ENCODE measurements at places on chromosomes 13 and 19.
A peak's percentile ranks its signal among the peaks of the same experiment; 100 is the strongest.

DNA sequence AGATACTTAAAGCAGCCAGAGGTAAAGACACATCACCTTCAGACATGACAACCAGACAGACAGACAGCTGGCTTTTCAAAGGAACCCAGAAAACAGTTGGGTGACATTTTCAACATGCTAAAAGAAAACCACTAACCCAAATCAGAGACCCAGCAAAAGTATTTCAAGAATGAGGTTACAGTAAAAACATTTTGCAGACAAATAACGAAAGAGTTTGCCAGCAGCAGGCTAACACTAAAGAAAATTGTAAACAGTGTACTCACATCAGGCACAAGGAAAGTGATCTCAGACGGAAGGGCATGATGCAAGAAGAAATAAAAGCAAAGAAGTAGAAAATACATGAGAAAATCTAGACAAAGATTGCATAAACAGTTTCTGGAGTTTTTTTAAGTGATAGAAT, 46.4 kb downstream of the AP1M1 start:
- DNase-seq = no peak

- no peak for DNase-seq
These were observed 513.0 kb upstream of the KLF12 start for GRCh38 chr13:74647211-74647610.

- DNase-seq = no peak
These were observed 113.3 kb upstream of the SPRY2 start for GRCh38 chr13:80454245-80454644.

DNA sequence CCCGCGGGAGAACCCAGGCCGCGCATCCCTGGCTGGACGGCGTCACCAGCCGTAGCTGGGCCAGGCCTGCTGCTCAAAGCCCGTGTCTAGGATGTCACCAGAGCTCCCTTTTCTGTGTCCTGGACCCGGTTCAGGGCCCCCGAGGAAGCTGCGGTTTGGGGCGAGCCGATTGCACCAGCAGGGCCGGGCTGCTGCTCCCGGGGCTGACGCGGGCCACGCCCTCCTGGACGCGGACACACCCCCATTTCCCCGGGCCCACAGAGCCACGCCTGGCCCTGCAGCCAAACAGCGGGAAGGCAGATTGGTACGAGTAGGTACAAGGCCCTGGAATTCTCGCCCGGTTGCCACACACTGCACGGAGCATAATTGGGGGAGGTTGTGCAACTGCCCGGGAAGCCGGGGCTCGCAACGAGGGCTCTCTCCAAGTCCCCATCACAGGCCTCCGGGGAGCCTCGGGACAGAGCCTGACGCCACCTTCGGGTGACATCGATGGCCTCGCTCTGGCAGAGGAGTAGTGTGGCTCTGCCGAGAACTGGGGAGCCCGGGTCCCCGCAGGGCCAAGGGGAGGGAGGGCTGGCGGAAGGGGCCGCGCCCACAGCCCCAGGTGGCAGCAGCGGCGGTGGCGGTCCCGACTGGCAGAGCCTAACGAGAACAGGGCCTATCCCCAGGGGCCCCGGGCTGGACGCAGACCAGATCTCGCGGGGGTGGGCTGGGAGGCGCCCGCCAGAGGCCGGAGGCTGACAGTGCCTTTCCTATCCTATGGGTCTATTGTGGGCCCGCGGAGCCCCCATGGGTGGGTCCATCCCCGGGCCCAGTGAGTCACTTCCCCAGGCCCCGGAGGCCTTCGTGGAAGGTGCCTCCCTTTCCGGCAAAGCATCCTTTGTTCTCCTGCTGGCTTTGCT, 23.5 kb downstream of the KCTD15 start:
- no peak for DNase-seq

DNA sequence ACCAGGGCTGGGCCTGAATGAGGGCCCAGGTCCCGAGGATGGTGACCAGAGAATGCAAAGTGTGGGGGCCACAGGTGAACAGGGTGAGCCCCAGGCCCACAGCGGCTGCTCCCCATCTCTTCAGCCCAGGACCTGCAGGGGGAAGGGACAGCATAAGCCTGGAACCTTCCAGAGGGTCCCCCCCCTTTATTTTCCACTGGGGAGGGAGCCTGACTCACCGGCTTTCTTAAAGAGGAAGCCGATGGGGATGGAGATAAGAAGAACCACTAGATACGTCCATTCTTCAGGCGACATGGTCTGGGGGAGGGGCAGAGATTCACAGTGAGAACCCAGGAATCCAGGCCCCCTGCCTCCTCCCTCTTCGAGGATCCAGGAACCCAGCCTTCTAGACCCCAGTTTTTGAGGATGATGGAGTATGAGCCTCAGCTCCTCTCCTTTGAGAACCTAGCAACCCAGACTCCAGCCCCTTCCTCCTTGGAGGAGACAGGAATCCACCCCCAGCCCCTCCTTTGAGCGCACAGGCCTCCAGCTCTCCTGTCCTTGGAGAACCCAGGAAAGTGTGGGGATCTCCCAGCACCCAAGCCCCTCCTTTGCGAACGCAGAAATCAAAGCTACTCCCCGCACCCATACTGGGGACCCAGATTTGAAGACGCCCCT, 1.0 kb downstream of the MBOAT7 start:
- DNase-seq = no peak

DNA sequence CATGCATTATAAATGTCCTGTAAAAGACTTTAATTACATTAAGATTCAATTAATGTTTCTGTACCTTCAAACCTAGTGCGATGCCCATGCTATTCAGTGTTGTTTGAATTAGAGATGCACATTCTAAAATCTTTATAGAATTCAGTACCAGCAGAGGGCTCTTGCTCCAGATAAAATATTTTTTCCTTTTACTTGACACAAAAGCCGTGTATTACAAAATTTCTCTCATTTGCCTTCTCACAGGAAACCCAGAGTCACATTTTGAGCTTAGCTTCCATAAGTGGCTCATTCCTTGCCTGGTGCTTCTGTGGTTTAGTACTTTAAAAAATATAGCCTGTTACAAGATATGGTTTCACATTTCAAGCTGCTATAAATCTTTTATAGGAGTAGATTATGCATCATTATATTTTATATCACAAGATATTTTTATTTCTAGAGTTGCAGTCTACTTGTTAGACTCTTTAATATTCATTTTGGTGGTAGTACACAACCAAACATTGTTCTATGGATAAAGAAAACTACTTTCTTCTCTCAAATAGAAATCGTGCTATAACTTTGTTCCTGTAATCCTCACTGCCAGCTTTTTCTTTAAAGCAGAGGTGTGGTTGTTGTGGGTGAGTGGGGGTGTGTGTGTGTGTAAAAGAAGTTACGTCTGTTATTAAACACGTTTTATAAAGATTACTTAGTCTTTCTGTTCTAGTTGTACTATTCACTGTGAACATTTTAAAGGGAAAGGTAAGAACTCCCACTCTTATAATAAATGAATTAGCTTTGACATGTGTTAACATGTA, 101.4 kb downstream of the RNF17 start:
- DNase-seq = no peak

GRCh38 chr19:47096100-47096704, 17.4 kb downstream of the ZC3H4 start:
- no peak for DNase-seq

GRCh38 chr19:743168-743687, 7.7 kb upstream of the MISP start:
- peak; percentile 72 for DNase-seq

DNA sequence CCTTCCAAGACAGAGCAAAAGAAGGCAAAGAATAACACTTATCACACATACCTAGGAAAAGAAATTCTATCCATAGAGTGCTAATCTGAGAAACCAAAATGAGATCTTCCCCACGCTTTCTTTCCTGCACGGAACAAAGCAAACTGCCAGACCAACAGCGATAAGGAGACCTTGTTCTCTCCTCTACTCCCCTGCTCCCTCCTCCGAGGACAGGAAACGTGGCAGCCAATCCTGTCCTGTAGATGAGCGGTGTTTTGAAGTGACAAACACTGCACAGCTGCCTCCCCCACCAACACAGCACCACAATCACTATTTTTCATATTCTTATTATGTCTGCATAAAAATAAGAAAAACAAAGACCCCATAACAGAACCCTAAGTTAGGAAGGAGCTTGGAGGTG, 113.9 kb upstream of the IRS2 start:
- DNase-seq = no peak

DNA sequence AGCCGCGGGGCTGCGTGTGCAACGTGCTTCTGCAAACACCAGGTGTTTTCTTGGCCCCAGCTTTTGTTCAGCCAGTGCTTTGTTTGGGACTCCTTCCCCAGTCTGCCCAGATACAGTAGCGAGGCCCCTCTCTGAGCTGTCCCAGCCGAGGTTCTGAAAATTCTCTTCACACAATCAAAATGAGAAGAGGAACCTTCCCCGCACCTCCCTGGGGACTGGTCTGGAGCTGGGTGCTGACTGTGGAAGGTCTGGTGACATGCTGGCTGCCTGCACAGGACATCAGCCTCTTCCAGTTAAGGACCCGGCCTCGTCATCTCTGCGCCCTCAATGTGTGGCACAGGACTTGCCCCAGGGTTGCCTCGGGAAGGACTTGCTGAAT, 4.2 kb downstream of the ATP4A start:
- DNase-seq = no peak

GRCh38 chr13:48976576-48977285, 1.0 kb downstream of the FNDC3A start:
- peak; percentile 55 for DNase-seq

GRCh38 chr19:3586707-3587346, 1.5 kb downstream of the GIPC3 start:
- DNase-seq = no peak

DNA sequence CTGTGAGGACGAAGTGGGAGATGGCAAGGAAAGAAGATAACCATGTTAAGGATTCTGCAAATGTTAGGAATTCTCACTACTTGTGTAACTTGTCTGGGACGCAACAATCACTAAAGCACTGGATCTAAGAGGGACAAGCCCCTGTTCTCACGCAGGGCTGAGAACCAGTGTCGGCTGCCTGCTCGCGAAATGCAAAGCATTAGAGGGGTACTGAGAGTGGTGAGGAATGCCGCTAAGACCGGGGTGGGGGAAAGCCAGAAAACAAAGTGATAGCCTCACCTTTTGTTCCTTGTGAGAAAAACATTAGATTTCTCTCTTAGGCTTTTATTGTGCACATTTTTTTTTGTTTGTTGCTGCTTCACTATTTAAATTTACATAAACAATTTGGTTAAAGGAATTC, 241.9 kb downstream of the ABCC4 start:
- DNase-seq = no peak

Data from NCI-H187 treated with DMSO at 0.1 percent for 48 hours (cell line).